ENCODE measurements at places on chromosomes 16 and 17. TPM values are rescaled to one million over a fixed set of nuclear protein-coding genes. Genes with fewer than 3 reads are reported as not detected.
A peak's percentile ranks its signal among the peaks of the same experiment; 100 is the strongest.

NPB gene
- polyA plus RNA-seq: 1.6 TPM

SCNN1B gene
- not detected for polyA plus RNA-seq

TBC1D3K gene
- polyA plus RNA-seq: not detected

HOXB8 gene
- polyA plus RNA-seq: not detected

OR2C1 gene
- polyA plus RNA-seq: 0.27 TPM

ERN2 gene
- polyA plus RNA-seq: not detected

KRT32 gene
- not detected for polyA plus RNA-seq

CAPN15 gene
- polyA plus RNA-seq: 5.4 TPM

- peak; percentile 36 for DNase-seq
- no peaks in the 10 kb centered on the region for H3K36me3 ChIP-seq
Observed at GRCh38 chr17:38341035-38341721, 2.6 kb downstream of the GPR179 start.

- H3K4me3 ChIP-seq: peak overlapping the region; percentile 41
- peaks cover 11% of the 10 kb centered on the region for H3K4me1 ChIP-seq
- DNase-seq: peak; percentile 93
- no peaks in the 10 kb centered on the region for H3K36me3 ChIP-seq
- no peaks in the 10 kb centered on the region for H3K27me3 ChIP-seq
Observed at GRCh38 chr17:48961516-48962233, 6.7 kb downstream of the GIP start.

GRCh38 chr17:36674278-36674650 is 72.9 kb downstream of the MRM1 start:
- DNase-seq: no peak
- no peaks in the 10 kb centered on the region for H3K4me1 ChIP-seq

DNA sequence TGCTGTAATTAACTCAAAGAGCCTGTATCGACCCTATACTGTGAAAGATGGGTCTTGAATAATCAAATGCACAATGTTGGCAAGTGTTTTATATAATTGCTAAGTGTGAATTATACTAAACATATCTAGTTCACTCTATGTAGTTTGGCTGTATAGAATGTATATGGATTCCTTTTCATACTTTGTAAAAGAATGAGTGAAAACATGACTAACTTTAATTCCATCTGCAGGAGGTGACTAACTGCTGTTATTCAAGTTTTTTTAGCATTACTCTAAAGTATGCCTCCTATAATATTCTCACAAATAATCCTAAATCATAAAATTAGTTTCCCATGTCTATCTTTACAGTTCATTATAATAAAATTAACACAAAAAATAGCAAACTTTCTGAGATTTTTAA is 394.0 kb upstream of the MON1B start:
- no peaks in the 10 kb centered on the region for H3K36me3 ChIP-seq
- no peaks in the 10 kb centered on the region for H3K27me3 ChIP-seq
- DNase-seq: no peak
- no peak overlapping the region for H3K27ac ChIP-seq
- no peaks in the 10 kb centered on the region for H3K4me1 ChIP-seq

GRCh38 chr17:66415366-66416206 is 113.2 kb downstream of the PRKCA start:
- no peaks in the 10 kb centered on the region for H3K36me3 ChIP-seq
- H3K27ac ChIP-seq: no peak overlapping the region
- peaks cover 5% of the 10 kb centered on the region for H3K4me1 ChIP-seq
- no peak overlapping the region for H3K4me3 ChIP-seq
- no peaks in the 10 kb centered on the region for H3K27me3 ChIP-seq
- DNase-seq: no peak

DNA sequence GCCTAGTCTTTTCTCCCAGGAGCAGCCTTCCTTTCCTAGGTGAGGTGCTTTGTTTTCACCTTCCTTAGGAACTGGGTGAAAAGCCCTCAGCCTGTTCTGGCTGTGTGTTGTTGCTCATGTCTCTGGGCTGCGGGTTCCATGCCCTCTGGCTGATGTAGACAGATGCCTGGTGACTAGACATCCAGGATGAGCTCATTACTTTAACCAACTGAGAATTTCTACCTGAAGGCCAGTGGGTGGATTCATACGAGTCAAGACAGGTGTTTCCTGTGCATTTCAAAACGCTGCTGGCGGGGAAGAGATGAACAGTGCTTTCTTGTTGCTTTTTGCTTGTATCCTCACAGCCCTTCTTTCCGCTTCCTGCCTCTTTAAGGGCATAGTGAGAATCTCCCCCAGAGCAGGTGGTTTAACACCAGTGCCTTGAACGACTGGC is 22.3 kb downstream of the SAP30BP start:
- DNase-seq: peak; percentile 30
- H3K4me1 ChIP-seq: peaks cover 88% of the 10 kb centered on the region
- no peak overlapping the region for H3K4me3 ChIP-seq
- H3K27ac ChIP-seq: peak overlapping the region; percentile 80
- H3K36me3 ChIP-seq: no peaks in the 10 kb centered on the region

GRCh38 chr16:56370185-56370874 is 55.0 kb downstream of the AMFR start:
- no peak overlapping the region for H3K4me3 ChIP-seq
- DNase-seq: peak; percentile 34
- H3K27me3 ChIP-seq: no peaks in the 10 kb centered on the region
- H3K36me3 ChIP-seq: peaks cover 23% of the 10 kb centered on the region

- H3K4me1 ChIP-seq: peaks cover 22% of the 10 kb centered on the region
- peak overlapping the region; percentile 70 for H3K27ac ChIP-seq
Observed at GRCh38 chr17:17191346-17191792, 14.8 kb downstream of the PLD6 start.

GRCh38 chr16:84943620-84944019 is 67.7 kb downstream of the ZDHHC7 start:
- H3K4me1 ChIP-seq: peaks cover 17% of the 10 kb centered on the region
- no peak overlapping the region for H3K27ac ChIP-seq
- H3K36me3 ChIP-seq: no peaks in the 10 kb centered on the region
- DNase-seq: no peak
- H3K27me3 ChIP-seq: no peaks in the 10 kb centered on the region

DNA sequence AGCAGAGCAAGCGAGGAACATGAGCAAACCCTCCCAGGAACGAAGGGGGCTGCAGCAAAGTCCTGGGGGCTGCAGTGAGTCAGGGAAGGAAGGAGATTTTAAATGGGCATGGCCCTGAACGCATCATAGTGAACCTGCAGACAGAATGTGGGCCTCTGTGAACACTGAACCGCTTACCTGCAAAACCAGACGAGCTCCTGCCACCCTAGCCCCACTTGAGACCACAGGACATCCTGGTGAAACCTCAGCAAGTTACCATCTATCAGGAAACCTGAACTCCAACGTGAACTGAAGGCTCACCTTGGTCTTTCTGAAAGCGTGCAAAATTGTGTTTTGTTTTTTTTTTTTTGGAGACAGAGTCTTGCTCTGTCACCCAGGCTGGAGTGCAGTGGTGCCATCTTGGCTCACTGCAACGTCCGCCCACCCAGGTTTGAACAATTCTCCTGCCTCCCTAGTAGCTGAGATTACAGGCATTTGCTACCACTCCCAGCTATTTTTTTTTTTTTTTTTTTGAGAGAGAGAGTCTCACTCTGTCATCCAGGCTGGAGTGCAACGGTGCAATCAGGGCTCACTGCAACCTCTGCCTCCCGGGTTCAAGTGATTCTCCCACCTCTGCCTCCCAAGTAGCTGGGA is 30.8 kb downstream of the FANCA start:
- H3K4me1 ChIP-seq: no peaks in the 10 kb centered on the region
- H3K4me3 ChIP-seq: no peak overlapping the region
- no peak for DNase-seq

DNA sequence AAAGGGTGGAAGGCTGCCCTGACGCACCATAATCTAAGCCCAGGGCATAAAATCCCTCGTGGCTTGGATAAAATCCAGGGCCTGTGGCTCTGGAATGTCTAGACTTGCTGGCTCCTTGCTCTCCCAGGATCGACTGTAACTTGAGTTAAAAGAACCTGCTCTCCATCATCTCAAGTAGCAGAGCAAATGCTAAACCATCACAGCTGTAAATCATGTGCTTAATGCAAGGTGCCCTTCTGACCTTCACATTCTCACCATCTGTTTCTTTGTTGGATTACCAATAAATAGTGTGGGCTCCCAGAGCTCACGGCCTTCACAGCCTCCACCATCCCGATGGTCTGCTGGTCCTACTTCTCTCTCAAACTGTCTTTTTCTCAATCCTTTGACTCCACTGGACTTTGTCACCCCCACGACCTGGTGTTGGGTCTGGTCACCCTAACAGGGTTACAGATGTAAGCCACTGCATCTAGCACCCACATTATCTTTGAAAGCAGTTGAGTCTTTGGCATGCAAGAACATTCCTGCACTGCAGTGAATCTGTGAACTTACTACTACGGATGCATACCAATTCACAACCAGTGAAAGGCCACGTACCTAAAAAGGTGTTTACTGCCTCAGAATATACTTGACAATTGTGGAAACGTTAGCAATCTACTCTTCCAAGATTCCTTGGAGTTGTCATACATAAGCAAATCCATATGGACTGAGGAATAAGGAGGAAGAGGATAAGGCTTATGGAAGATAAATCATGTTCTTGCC is 15.3 kb downstream of the RSL1D1 start:
- peak; percentile 57 for DNase-seq
- peaks cover 27% of the 10 kb centered on the region for H3K4me1 ChIP-seq
- H3K27me3 ChIP-seq: no peaks in the 10 kb centered on the region
- H3K36me3 ChIP-seq: peaks cover 39% of the 10 kb centered on the region
- H3K4me3 ChIP-seq: no peak overlapping the region

DNA sequence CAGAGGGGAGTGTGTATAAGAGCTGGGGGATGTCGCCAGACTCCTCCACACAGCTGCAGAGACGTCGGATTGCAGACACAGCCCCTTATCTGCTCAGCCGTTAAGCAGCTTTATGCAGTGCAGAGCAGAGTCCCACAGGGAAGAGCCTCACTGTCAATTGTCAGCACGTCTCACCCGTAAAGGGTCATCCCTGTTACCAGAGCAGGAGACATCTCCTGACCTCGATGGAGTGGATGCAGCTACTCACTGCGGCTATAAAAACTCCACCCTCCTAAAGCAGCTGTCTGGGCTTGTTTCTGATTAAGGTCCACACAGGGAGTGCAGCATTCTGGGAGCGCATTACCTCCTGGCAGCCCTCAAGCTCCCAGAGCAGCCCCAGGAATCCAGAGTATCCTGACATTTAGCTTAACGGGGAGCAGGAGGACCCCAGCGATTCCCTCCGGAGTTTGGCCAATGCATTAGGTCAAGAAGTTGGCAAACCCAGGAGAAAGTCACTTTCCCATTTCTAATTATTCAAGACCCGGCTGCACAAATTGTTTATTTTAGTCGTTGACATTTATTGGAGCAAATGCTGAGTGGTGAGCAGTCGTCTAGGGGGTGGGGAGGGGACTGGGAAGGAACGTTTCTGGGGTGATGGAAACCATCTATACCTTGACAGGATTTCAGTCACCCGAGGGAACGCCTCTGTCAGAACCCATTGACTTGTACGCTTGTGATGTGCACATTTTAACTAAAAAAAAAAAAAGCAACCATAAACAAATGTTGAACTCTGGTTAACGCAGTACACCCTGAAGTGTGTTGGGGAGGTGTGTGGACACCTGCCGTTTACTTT is 100.0 kb upstream of the ZNF469 start:
- H3K27ac ChIP-seq: no peak overlapping the region
- no peak overlapping the region for H3K4me3 ChIP-seq
- H3K36me3 ChIP-seq: no peaks in the 10 kb centered on the region

DNA sequence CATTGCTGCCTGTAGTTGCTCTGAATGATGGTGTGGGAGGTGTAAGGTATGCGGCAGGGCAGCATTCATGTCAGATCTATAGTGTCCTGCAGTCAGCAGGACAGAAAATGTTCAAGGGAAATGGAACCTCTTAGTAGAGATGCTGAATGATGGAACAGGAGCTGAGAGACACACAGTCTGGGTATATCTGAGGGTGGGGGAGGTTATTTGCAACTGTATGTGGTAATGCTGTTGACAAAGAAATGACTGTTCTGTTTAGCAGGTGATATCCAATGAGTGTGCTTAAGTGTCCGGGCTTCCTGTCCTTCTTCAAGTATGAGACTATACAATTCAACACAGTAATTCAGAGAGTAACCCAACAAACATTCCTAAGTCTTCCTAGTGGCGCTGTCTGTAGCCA is 46.6 kb downstream of the STH start:
- no peak overlapping the region for H3K4me3 ChIP-seq
- no peaks in the 10 kb centered on the region for H3K27me3 ChIP-seq
- peaks cover 4% of the 10 kb centered on the region for H3K4me1 ChIP-seq
- peaks cover 37% of the 10 kb centered on the region for H3K36me3 ChIP-seq
- H3K27ac ChIP-seq: no peak overlapping the region

DNA sequence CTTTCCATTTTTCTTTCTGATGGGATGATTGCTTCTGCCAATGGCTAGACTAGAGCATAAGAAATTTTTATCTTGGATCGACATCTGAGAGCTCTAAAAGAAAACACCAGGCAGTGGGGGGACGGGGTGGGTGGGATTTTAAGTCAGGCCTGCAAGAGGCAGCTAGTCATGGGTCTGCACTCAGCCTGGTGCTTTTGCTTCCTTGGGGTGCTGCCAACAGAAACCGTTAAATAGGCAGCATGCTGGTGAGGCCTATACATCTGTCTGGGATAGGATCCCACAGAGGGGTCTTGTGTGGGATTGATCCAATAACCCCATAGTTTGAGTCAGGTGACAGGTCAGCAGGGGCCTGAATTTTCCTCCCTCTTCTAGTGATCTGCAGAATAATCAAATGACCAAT is 26.9 kb downstream of the ZNRF1 start:
- H3K36me3 ChIP-seq: no peaks in the 10 kb centered on the region
- peak overlapping the region; percentile 83 for H3K27ac ChIP-seq
- no peaks in the 10 kb centered on the region for H3K27me3 ChIP-seq
- DNase-seq: peak; percentile 42

DNA sequence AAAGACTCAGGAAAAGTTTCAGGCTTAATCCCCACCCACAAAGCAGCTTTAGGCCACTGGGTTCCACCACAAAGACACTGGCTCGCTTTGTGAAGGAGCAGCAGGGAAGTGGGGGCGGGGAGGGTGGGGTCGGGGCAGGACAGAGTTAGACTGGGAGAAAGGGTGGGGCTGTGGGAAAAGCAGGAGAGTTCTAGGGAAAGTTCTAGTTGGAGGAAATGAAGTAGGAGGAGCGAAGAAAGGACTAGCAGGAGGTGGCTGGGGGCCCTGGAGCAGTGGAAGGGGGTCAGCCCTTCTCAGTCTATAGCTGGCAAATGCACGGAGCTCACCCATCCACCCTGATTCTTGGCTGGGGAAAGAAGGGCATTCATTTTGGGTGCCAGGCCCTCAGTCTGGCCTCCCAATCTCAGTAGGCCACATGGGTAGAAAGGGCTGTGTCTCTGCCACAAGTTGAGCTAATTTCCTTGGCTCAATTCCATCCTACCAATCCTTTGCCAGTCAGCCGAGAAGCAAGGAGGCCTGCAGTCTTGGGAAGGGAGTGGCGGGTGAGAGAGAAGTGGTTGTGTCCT is 4.6 kb downstream of the INPP5K start:
- no peaks in the 10 kb centered on the region for H3K27me3 ChIP-seq
- peak; percentile 75 for DNase-seq
- H3K4me3 ChIP-seq: no peak overlapping the region
- no peaks in the 10 kb centered on the region for H3K36me3 ChIP-seq

Measured in GM23248 (cell line).